Activated CD4-positive, alpha-beta memory T cell treated with anti-CD3 and anti-CD28 coated beads for 36 hours (primary cell): ENCODE measurements at places on chromosomes 6 and 20. TPM values are rescaled to one million over a fixed set of nuclear protein-coding genes. Genes with fewer than 3 reads are reported as not detected.

Gene SRSF12
- 0.10 TPM for total RNA-seq

Gene PPP1R3G
- total RNA-seq = not detected

Gene ULBP2
- 1.2 TPM for total RNA-seq

Gene FOXA2
- total RNA-seq = not detected

Gene LAMA2
- 0.48 TPM for total RNA-seq

Gene SLC17A3
- total RNA-seq = not detected

Gene TPMT
- total RNA-seq = 7.7 TPM

Gene CMTR1
- 69.2 TPM for total RNA-seq

Gene LST1
- 15.7 TPM for total RNA-seq

Gene DEF6
- 103 TPM for total RNA-seq

Gene C20orf144
- 0.31 TPM for total RNA-seq

Gene HSPA12B
- not detected for total RNA-seq

Gene BMP5
- not detected for total RNA-seq

Gene APOM
- total RNA-seq = 3.1 TPM

Gene MTHFD1L
- total RNA-seq = 119 TPM

Gene ID4
- not detected for total RNA-seq

Gene COL21A1
- total RNA-seq = not detected

Gene SGK2
- 0.87 TPM for total RNA-seq

Gene GLP1R
- total RNA-seq = 0.07 TPM

Gene ZFAND3
- total RNA-seq = 36.4 TPM
